ENCODE measurements at places on chromosomes 12 and 14.
A peak's percentile ranks its signal among the peaks of the same experiment; 100 is the strongest.

GRCh38 chr12:122646517-122647217 lies 56.5 kb downstream of the HCAR2 start:
- DNase-seq = peak; percentile 35

DNA sequence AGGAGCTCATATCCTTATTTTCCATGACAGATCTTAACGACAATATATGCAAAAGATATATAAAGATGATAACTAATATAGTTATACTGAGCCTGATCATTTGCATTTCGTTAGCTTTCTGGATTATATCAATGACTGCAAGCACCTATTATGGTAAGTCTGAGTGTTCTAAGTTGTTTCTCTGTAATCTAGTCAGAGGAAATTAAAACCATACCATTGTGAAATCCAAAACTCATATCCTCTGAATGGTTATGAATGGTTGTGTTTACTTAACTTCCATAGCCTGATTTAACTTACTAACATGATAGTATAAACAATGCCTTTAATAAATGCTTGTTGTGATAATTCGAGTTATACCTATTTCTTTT lies 760 bp downstream of the TMEM19 start:
- DNase-seq = no peak

GRCh38 chr12:12099102-12099501 lies 28.4 kb downstream of the BCL2L14 start:
- DNase-seq = no peak

- DNase-seq = no peak
Measured at GRCh38 chr12:60194678-60195077, 598.8 kb downstream of the SLC16A7 start.

GRCh38 chr12:59873136-59873535 lies 277.3 kb downstream of the SLC16A7 start:
- no peak for DNase-seq

DNA sequence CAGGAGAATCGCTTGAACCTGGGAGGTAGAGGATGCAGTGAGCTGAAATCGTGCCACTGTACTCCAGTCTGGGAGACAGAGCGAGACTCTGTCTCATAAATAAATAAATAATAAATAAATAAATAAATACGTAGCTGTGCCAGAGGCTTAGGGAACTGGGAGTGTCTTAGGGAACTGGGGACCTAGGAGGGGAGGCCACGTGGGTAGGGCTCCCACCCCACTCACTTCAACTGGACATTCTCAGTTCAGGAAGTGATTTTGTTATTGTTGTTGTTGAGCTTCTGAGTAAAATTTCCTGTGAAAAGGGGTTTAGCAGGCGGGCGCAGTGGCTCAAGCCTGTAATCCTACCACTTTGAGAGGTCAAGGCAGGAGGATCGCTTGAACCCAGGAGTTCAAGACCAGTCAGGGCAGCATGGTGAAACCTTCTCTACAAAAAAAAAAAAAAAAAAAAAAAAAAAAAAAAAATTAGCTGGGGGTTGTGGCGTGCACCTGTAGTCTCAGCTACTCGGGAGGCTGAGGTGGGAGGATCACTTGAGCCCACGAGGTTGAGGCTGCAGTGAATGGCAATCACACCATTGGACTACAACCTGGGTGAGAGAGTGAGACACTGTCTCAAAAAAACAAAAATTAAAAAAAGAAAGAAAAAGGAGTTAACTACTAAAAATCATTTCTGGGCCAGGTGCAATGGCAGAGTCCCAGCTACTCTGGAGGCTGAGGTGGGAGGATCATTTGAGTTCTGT lies 19.0 kb upstream of the ANKRD9 start:
- no peak for DNase-seq

GRCh38 chr12:111413442-111414086 lies 7.8 kb downstream of the SH2B3 start:
- no peak for DNase-seq

GRCh38 chr12:71639341-71639760 lies 24.3 kb downstream of the ZFC3H1 start:
- no peak for DNase-seq

DNA sequence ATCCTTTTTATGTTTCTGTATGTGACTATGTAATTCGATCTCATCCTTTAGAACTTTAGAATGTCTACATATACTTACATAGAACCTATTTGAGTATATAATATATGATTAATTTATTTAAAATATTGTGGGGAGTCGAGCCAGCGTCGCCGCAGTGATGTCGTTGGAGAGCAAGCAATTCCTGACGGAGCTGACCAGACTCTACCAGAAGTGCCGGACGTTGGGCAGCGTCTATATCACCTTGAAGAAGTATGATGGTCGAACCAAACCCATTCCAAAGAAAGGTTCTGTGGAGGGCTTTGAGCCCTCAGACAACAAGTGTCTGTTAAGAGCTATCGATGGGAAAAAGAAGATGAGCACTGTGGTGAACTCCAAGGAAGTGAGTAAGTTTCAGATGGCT lies 6.4 kb upstream of the CD27 start:
- no peak for DNase-seq
